ENCODE measurements at places on chromosomes 3 and 15.
A peak's percentile ranks its signal among the peaks of the same experiment; 100 is the strongest.

DNA sequence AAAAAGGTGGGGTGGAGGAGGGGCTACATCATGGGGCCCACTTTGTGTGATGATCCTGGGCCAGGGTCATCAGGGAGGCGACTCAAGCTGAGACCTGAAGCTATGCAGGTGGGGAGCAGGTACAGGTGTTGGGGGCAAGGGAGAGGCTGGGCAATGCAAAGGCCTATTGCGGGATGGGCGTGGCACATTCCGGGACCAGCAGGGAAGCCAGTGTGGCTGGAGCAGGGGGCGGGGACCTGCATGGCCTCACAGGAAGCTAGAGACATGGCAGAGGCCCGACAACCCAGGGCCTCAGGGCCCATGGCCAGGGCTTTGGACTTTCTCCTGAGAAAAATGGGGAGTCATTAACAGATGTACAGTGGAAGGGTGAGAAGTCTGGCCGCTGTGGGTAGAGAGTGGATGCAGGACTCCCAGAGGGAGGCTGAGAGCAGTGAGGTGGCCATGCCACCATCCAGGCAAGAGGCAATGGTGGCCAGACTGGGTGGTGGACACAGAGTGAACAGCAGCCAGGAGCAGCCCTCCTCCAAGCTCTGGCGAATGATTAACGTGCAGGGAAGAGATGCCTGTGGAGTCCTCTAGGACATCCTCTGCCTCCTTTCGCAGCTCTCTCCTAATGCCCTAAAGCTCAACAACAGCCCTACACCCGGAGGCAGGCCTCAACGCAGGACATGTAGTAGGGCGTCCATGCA is 122.6 kb upstream of the ATP2B2 start:
- no peak for DNase-seq

GRCh38 chr3:8625991-8626390 is 18.6 kb downstream of the SSUH2 start:
- no peak for DNase-seq

GRCh38 chr3:122932251-122932967 is 95.2 kb downstream of the SEMA5B start:
- DNase-seq, result no peak

DNA sequence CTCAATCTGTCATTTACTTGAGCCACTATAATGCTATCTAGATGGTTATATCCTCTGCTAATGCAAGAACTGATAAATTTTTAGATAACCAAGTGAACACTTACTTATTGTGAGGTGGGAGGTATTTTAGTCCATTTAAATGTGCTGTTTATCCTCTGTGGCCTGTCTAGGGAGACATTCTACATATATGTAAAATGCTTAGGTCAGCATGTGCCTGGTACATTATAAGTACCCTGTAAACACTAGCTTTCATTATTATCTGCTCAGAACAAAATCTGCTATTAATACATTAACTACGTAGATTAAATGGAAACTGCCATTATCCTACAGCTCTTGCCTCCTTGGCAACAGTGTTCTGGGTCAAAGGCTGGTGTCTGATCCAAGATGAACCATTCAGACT is 41.8 kb upstream of the MAPKBP1 start:
- no peak for DNase-seq

- DNase-seq, result no peak
These were observed 102.3 kb upstream of the NR2E3 start for GRCh38 chr15:71708051-71708429.

DNA sequence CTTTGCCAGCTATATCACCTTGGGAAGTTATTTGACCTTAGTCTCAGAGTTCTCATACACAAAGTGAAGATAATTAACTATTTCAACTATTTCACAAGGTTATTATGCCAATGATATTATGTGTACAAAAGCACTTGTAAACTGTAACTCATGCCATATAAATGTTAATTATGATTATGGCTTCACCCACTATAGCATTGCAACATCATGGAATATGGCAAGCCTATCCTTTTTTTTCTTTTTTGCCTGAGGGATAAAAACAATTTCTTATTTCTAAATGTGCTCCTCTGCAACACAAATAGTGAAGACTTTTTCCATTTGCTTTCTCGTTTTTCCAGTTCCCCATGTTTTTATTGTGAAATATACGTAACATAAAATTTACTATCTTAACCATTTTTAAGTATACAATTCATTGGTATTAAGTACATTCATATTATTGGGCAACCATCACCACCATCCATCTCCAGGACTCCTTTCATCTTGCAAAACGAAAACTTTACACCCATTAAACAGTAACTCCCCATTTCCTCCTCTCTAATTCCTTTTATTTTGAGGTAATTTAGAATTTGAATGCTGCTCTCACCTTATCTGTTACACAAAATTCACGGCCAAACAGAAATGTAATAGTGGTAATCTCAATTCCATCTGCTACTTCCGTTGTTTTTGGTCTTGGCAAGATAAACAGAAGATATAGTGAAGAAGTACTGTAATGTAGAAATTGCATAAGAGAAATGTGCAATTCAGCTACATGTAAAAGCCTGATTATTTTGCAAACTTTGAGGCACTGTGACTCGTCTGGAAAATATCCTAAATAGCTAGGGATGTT is 46.3 kb downstream of the NANOGP8 start:
- DNase-seq, result no peak

DNA sequence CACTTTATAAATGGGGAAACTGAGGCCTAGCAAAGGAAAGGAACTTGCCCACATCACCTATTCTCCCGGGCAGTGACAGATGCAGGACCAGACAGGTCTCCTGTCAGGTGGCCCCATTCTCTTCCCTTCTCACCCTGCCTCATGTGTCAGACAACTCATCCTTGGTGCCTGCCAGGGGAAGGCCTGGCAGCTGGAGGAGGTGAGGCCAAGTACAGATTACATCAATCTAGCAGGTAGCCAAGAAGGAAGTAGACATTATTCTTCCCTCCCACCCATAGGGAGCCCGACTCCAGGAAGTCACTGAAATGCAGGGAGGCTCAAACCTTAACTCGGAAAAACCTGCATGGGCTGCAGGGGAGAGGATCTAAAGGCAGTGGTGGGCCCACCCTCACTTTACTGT is 39.6 kb downstream of the DAPK2 start:
- no peak for DNase-seq

DNA sequence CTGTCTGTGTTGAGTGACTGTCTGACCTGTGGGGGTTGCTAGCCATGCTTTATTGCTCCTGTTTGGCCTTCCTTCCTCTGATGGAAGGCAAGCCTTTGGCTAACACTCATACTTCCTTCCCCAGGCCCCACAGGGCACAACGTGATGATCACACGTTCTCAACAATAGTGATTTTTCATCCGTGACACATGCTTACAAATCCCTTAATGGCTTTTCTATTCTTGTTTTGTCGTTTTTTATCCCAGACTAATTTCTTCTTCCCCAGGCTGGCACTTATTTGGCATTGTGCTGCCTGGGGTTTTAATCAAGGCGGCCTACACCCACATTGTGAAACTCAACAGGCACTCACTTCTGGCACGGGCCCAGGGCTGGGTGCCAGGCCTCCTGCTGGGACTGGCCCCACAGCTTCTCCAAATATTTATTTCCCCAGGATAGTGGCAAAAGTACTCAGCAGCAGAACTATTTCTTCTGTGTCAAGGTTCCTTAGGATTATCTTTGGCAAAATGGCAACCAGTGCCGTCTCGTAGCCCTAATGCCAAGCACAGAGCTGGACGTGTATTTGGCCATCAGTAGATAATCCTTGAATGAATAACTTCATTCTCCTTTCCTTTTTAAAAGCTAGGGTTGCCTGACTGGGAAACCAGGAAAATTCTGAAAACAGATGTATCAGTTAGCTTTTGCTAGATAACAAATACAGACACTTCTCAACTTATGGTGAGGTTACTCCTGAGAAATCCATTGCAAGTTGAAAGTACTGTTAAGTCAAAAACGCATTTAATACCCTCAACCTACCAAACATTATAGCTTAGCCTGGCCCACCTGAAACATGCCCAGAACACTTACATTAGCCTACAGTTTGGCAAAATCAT is 30.6 kb downstream of the CMTM7 start:
- no peak for DNase-seq

DNA sequence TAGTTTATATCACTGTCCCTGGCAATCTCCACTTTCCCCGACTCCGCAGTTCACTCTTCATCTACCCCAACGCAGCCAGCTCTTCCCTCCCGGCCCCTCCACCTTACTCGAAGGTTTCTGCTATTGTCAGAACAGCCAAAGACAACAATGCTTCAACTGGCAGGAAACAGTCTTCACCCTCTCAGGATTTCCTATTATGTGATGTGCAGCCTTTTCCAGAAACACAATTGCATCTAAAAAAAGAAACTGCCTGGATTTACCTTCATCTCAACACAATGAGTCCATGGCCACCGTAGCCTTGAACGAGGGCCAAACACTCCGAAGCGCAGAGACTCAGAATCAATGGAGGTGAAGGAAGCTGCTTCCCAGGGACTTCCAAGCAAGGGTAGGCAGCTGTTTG is 182.1 kb upstream of the TSC22D2 start:
- DNase-seq, result no peak

GRCh38 chr3:42539871-42540714 is 37.6 kb downstream of the VIPR1 start:
- peak; percentile 65 for DNase-seq

DNA sequence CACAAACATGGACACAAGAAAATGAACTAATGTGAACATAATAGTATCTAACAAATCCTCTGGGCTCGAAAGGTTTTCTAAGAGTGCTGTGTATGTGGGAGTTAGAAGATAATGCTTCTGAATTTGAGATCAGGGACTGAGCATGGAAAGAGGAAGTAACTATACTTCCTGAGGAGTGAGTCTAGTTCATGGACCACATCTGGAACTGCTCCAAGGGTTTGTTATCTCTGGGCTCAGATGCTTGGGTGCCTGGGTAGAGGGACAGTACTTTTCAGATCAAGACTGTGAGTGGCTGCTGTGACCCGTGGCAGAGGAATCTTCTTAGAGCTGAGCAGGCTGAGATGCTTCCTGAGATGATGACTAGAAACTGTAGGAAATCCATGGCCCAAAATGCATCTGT is 28.5 kb downstream of the TBC1D23 start:
- DNase-seq, result no peak

DNA sequence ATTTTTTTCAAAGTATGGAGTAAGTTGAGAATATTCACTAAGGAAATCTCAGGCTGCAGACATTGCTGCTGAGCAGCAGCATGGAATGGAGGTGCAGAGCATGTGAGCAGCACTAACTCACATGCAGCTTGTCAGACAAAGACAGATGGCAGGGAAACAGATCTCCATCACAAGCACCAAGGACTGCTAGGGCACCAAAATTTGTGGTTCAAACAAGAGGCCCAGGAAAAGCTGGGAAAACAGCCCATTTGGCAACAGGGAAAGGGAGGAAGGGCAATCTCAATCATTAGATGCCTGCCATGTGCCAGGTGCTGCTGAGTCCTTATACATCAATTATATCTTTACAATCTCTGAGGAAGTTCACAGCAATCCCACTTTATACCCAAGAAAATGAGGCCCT is 47.2 kb upstream of the EIF1B start:
- no peak for DNase-seq

DNA sequence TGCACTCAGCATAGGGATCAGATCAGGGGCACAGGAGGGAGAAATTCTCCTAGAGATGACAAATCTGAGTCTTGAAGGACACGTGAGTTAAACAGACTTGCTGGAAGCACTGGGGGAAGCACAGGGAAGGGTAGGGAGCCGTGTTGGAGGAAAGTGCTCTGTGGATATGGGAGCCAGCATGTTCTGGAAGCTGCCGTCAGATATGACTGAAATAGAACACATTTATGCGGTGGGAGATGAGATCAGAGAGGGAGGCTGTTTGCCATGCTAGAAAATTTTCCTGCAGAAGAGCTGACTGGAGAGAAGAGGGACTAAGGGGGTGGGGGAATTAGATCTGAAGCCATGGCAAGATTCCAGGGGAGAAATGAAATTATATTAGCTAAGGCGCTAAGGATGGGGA is 1.8 kb downstream of the TAMM41 start:
- DNase-seq, result no peak

DNA sequence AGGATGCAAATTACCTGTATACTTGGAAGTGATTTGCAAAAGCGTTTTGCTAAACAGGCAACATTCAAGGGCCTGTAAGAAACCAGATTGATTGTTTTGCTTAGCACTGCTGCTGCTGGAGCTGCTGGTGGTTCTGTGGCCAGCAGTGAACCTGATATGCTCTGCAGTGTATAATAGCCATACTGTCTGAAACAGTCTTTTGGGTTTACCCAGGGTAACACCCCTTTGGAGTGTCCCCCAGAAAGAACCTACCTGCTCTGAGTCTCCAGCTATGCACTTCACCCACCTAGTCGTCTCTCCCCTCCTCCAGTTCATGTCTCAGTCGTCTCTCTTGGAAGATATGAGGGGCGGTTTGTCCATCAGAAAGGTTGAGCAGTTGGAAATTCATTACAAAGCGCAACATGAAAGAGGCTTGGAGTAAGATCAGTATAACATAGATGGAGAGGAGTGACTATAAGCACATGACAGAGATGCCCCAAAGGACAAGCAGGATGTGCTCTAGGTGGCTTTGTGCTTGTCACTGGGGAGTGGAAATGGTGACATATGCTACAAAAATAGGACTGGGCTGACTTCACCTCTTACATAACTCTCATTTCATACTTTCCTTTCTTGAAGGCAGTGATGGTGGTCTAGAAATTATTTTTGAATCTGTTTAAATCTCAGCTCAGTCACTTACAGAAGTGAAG is 3.8 kb downstream of the MKRN2 start:
- DNase-seq, result no peak

- DNase-seq, result no peak
These were observed 5.9 kb upstream of the FMN1 start for GRCh38 chr15:33200444-33200843.

DNA sequence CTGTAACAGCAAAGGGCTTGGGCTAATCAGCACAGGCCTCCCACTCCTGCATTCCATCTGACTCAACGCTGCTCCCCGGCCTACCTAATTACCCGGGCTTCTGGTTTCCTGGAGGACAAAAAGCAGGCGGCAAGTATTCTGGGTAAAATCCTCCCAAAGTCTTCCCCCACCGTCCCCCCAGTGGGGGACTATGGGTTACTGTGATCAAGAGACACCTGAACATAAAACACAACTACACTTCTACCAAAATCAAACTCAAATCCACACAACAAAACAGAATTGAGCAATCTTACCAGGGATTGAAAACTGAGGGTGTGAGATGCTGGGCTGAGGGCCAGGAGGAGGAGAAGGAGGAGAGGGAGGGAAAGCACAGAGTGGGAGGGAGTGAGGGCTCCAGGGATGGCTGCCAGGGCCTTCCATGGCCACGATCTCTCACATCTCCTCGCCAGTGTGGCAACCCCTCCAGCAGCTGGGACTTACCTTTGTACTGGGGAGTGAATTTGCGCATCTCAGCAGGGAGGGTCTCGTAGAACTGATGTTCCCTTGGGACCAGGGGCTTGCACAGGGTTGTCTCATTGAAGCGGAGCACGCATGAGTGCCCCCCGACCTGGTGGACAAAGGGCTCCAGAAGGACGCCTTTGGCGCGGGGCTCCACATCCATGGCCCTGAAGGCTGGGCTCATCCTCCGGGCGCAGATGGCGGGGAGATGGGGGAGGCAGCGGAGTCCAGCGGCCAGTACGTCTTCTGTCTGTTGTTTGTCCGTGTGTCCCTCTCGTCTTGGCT is 9.1 kb upstream of the NCKIPSD start:
- no peak for DNase-seq
